Stromal cell of bone marrow (primary cell): ENCODE measurements at places on chromosomes 7 and 10.

DNA sequence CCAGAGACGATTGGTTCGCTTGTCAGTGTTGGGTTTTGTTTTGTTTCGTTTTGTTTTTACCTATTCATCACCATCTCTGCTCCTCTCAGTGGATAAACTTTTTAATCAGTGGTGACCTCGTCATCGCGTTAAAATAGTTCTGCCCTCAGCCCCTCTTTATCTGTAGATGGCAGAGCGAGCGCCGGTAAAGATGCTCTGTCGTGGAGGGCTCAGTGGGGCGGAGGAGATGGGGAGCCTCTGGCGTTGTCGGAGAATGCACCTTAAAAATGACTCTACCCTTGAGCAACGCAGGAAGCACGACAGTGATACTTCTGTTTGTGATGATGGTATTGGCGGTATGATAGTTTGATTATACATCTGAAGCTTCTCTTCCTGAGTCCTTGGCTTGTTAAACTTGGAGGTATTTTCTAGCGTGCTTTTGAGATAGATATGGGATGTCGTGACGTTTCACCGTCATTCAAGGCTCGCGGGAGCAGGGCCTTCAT, 554 bp downstream of the CSGALNACT2 start:
- no peak for DNase-seq

- DNase-seq = no peak
These were observed 19.4 kb upstream of the NRP1 start for GRCh38 chr10:33353853-33354252.

DNA sequence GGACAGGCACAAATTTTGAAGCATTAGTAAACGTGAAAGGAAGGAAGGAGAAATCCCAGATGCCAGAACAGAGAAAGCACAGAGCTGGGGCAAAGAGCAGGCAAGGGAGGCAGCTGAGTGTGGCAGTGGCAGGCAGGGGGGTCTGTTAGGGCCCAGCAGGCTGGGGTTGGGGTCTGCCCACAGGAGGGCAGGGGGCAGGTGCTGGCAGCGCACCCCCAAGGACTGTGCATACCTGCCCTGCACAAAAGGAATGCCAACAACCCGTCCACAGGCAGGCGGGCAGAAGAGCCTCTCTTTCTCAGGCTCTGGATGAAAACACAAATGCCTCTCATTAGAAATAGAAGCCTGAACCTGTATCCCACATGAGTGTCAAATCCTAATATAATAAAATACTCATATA, 552.3 kb downstream of the PTPRN2 start:
- DNase-seq = no peak

- DNase-seq = no peak
These were observed 323.8 kb downstream of the GPR158 start for GRCh38 chr10:25498645-25499044.

- no peak for DNase-seq
These were observed 275.8 kb downstream of the LRMDA start for GRCh38 chr10:75707080-75707840.

DNA sequence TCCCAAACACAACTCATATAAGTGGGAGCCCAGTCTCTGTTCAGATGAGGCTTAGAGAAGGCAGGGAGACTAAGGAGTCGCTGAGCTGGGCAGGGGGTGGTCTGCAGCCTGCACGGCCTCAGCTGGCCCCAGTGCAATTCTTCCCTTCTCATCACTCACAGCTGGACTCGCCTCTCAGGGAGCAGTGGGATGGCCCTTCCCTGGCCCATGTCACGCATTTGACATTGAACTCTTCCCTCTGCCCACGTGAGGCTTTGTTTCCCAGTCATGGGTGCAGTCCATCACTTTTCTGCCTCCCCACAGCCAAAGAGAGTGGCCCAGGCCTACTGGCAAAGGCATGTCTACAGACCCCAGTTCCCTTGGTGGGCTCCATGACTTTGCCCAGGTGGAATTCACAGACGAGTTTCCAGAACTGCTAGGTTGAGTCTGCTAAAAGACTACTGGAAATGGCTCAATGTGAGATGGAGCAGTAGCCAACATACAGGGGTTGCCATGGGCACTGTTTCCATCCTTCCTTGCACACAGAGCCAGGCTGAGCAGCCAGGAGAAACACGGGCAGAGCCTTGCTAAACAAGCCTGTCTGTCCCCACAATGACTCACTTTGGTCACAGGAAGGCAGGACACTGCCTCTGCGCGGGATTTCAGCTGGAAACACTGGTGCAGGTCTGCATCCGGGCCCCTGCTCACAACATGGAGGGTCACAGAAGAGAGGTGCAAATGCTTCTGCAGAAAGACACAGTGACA, 90.1 kb downstream of the OAT start:
- DNase-seq = no peak

GRCh38 chr10:96556003-96556402, 30.8 kb downstream of the TM9SF3 start:
- peak; percentile 2 for DNase-seq

DNA sequence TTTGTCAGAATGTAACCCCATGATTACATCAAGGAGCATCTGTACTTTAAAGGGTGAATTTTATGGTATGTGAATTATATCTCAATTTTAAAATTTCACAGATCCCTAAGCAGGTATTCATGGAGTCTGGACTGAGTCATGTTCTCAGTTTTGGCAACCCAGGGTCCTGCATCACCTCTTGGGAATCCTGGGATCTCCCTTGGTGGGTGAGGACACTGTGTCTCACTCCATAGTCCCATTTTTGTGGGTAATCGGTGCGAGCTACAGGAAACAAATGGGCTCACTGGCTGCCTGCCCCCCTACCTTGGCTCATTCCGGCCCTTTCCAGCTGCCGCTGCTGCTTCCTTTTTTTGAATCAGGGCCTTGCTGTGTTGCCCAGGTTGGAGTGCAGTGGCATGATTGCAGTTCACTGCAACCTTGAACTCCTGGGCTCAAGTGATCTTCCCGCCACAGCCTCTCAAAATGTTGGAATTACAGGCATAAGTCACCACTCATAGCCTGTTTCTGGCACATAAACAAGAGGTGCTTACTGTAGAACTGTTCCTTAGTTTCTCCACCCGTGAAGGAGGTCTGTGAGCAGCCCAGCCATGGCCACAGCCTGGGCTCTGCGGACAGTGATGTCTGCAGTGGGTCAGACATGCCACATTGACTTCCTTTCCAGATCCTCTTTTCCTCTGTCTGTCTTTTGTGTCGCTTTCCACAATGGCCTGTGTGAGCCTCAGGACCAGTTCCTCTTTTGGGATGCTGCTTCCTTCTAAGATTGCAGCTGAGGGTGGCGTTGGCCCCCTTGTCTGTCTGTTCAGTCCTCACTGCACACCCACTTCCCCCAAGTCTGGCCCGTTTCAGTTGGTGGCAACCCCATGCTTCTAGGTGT, 14.5 kb downstream of the PALD1 start:
- DNase-seq = no peak

DNA sequence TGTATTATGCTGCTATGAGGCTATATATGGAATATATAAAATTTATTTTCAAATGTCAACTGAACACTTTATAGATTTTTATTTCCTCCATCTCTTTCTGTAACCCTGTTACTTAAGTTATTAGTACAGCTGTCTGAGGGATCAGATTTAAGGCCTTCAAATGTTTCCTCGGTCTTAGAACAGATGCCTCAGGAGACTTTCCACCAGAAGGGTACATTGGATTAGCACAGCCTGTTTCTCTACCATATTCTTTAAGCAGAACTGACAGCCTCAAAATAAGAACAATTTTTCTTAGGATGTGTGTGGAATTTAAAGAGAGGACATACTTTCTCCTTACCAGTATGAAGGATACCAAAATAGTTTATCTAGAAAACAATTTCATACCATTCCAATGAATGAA, 53.0 kb upstream of the HGF start:
- no peak for DNase-seq

DNA sequence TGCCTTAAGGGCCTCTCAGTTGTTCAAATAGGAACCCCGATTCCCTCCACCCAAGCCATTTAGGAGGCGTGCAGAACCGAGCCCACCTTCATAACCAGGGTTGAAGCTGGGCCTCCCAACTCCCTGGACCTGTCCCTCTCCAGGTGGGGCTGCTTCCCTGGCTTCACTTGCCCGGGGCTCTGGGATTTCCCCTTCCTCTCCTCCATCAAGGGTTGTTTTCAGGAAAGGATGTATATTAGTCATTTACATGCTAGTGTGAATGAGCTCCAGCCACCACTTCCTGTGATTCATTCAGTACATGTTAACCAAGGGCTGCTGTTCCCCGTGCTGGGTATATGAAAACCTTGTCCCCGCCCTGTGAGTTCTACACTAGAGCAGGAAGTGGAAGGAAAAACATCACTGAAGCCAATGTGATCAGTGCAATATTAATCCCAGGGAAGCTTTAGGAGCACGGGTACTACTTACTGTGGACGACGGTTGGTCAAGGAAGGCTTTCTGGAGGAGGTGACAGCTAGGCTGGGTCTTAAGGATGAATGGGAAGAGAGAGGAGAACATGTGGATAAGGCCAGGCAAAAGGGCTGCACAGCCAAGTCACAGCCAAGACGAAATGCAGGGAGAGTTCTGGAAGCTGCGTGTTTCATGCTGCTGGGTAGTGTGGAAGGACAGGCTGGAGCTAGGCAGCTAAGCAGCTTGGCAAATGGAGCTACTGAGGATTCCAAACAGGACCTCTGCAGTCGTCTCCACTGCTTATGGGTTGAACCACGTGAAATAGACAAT, 150.1 kb upstream of the SHH start:
- peak; percentile 11 for DNase-seq

GRCh38 chr10:28179006-28179742, 123.7 kb downstream of the MPP7 start:
- DNase-seq = peak; percentile 28

- no peak for DNase-seq
These were observed 35.4 kb upstream of the GPAM start for GRCh38 chr10:112218960-112219359.

DNA sequence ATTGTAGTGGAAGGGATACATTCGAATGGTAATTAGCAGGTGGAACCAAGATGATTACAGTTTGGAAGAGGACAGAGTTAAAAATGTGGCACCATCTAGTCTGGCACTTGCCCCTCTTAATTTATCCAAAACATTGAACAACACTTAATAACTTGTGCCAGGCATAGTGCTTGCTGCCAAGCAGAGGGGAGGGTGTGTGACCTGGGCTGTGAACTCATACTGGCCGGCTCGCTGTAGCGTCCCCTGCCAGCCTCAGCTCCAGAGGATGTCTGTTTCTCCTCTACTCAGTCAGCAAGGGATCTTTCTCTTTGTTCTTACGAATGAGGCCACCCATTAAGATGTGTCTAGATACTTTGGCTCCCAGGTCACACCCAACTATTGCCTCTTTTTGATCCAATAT, 179.4 kb upstream of the INHBA start:
- no peak for DNase-seq

DNA sequence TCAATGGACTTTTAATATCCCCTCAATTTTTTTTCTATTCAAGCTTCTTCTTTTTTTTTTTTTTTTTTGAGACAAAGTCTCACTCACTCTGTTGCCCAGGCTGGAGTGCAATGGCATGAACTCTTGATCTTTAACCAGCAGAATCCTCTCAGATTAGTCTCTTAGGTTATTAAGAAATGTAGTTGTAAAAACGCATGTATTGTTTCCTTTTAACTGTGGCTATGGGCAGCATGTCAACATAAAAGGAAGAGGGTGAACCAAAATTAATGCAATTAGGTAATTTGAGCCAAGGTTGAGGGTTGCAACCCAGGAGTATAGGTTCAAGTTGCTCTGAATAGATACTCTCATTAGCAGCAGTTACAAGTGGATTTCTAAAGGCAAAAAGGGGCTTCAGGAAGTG, 4.3 kb upstream of the GSTO1 start:
- DNase-seq = no peak

DNA sequence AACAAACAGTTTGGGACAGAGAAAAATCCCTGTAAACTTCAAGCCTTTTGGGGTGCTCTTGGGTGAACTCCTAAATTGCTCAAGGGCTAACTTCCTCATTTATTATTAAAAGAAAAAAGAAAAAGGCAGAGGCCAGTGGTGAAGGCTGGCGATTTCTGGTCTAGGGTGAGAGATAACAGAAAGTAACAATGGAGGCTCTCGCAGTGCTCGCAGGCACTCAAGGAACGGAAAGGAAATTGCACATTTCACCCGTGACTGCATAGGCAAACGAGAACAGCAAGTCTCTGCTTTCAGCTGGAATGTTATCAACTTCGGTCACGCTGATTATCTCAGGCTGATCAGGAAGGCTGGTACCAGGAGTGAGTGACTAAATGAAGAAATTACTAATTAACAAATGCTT, 70.7 kb downstream of the PRKAG2 start:
- no peak for DNase-seq

DNA sequence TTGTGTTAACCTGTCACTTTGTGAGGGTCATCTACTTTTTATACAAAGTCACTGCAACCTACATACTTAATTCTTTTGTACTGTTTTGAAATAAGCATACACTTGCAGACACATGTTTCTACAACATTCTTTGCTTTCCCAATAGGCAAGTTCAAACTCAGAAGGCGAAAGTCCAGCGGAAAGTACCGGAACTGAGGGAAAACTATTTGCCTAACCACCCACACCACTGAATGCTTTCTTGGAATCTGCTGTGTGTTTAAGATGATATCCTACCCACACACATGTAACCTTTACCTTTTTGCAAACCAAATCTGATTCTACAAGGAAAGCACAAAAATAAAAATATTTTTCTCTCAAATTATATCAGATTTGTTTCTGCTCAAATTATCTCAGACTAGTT, 139.4 kb upstream of the AGR3 start:
- no peak for DNase-seq

DNA sequence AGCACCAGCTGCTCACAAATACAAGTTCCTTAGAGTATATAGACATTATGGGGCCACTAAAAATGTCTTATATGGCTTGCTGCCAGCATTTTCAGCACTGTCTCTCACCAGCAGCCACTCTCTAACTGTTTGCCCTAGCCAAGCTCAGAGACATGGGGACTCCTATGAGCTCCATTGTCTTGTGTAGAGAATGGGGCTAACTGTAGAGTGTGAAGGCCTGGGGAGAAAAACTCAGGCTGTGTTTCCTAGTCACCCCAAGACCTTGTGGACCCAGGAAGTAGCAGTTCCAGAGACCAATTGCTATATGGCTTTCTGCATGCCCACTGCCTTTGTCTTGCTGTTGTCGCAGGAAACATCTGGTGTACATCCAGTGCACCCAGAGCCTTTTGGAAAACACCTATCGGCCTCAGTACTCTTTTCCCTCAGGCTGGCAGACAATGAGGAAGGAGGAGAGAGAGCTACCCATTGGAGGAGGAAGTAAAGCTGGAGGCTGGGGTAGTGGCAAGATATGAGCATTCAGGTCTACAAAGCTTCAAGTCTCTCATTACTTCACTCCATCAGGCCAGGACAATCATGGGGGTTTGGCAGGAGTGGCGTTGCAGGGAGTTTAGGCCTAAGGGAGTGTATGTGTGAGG, 28.4 kb downstream of the ENTPD1 start:
- DNase-seq = no peak
